Activated CD4-positive, alpha-beta memory T cell treated with anti-CD3 and anti-CD28 coated beads, Interleukin-2, amount 10 ng/mL, durations not matched to agents 7 days and 5 days (primary cell): ENCODE measurements at places on chromosomes 6 and 20. TPM values are rescaled to one million over a fixed set of nuclear protein-coding genes. Genes with fewer than 3 reads are reported as not detected.

AARS2 gene
- total RNA-seq, result 14.8 TPM

VSTM2L gene
- 0.20 TPM for total RNA-seq

RAET1G gene
- not detected for total RNA-seq

GRCh38 chr6:16754876-16755275 lies 6.4 kb downstream of the ATXN1 start:
- peaks cover 76% of the 10 kb centered on the region for H3K36me3 ChIP-seq
- H3K27me3 ChIP-seq, result no peaks in the 10 kb centered on the region
- no peak overlapping the region for H3K27ac ChIP-seq
- peaks cover 75% of the 10 kb centered on the region for H3K4me1 ChIP-seq
- DNase-seq, result no peak

DNA sequence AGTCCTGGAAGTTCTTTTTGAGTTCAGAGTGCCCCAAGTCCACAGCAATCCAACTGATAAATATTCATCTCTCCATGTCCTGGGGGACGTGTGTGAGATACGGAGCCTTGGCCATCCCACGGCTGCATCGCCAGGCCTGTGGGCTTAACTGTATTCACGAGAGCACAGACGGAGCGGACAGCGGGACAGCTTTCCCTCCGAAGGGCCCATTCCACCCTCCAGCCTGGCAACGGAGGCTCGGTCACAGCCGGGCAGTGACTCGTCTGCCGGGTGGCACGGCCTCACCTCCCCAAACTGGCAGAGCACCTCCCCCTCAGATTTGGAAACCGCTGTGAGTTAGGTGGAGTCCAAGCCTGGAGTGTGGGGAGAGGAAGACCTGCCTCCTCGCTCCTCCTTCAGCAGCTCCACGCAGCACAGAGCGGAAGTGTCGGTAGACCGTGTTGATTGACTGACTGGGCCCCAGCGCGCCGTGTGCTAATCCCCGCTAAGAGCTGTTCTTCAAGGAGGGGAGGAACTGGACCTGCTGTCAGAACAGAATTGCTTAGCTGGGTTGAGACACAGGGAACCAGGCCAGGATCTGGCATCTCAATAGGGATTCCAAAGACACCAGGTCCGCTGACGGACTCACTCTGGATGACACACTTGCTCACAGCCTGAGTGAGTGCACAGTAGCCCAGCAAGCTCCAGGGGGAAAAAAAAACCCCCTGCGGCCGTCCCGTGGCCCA lies 10.9 kb downstream of the FOXF2 start:
- no peak overlapping the region for H3K27ac ChIP-seq
- H3K27me3 ChIP-seq, result peaks cover 32% of the 10 kb centered on the region
- no peaks in the 10 kb centered on the region for H3K36me3 ChIP-seq
- DNase-seq, result no peak
- H3K4me1 ChIP-seq, result peaks cover 5% of the 10 kb centered on the region

- no peak for DNase-seq
- H3K27ac ChIP-seq, result no peak overlapping the region
- no peaks in the 10 kb centered on the region for H3K36me3 ChIP-seq
- peaks cover 59% of the 10 kb centered on the region for H3K27me3 ChIP-seq
- no peak overlapping the region for H3K4me3 ChIP-seq
Observed at GRCh38 chr6:13922750-13923149, 2.0 kb upstream of the RNF182 start.
